CD8-positive, alpha-beta memory T cell (primary cell): ENCODE measurements at places on chromosomes 2 and 18. TPM values are rescaled to one million over a fixed set of nuclear protein-coding genes. Genes with fewer than 3 reads are reported as not detected.

DNA sequence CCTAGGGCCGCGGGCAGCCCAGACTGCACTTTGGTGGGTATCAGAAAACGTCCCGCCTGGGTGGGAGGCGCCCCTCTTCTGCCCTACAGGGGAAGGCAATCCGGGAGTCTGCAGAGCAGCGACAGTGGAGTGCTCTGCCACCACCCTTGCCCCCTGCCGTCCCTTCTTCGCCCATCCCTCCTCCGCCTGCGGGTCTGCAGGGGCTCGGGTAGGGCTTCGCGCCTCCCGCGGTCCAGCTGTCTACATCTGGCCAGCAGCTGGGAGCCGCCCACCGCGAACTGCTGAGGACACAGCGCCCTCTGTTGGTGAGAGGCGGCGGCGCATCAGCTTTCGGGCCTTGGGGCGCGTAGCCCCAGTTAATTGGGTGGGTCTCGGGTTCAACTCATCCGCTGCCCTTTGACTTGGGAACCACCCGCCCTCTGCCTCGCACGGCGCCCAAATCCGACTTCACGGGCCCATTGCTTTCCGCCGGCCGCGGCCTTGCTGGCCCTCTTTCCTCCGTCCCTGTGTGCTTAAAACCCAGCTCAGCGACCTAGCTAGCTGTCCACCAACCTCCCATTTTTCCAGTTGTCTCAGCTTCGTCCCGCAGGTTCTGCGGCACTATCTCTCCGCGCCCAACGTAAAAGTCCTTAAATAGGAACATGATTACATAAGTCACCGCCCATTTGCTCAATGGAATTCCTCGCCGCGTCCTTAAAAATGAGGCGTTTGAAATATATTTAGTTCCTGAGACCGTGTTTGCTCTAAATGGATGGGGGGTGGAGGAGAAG lies 17.6 kb downstream of the WNT10A start:
- peak; percentile 83 for DNase-seq

Gene PSTPIP2
- 24.9 TPM for total RNA-seq

- no peak for DNase-seq
These were observed 190.0 kb downstream of the EN1 start for GRCh38 chr2:118657466-118657865.

DNA sequence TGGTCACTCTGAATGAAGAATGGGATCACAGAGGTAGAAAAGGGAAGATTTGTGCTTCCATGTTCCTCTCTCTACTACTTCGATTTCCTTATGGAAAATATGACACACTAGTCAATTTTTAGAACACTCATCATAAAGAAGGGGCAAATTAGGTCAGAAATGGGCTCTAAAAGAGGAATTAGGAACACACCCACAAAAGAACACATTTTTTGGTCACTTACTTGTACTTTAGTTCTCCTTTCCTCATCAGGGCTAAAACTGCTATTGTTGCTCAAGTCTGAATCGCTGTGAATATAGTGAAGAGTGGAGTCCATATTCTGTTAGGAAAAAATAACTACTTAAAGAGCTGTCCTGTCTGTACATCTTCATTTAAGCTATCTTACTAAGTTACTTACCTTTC lies 52.6 kb downstream of the PPP4R1 start:
- no peak for DNase-seq

DNA sequence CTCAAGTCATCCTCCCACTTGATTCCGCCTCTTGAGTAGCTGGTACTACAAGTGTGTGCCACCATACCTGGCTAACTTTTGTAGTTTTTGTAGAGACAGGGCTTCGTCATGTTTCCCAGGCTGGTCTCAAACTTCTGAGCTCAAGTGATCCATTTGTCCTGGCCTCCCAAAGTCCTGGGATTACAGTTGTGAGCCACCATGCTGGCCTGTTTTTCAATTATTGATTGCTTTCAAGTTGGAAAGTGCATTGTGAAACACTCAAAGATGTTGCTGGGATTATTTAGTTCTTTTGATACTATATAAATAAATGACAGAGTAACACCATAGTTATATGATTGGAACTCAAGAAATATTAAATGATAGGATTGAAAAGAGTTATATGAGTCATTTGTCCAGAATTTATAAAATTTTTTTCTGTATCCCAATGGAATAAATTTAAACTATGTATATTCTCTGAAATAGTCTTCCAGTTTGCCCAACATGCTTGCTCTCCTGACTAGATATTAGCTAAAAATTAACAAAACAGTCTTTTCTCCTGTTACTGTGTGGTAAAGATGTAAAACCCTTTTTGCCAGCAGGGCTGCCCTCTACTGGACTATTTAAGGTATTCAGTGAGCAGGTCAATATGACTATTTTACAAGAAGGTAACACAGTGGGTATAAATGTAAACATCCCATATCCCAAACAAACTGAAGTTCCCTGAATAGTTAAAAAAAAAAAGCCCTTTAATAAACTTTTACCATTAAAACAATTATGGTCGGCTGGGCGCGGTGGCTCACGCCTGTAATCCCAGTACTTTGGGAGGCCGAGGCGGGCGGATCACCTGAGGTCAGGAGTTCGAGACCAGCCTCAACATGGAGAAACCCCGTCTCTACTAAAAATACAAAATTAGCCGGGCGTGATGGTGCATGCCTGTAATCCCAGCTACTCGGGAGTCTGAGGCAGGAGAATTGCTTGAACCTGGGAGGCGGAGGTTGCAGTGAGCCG lies 42.7 kb downstream of the ACSL3 start:
- DNase-seq = peak; percentile 4

DNA sequence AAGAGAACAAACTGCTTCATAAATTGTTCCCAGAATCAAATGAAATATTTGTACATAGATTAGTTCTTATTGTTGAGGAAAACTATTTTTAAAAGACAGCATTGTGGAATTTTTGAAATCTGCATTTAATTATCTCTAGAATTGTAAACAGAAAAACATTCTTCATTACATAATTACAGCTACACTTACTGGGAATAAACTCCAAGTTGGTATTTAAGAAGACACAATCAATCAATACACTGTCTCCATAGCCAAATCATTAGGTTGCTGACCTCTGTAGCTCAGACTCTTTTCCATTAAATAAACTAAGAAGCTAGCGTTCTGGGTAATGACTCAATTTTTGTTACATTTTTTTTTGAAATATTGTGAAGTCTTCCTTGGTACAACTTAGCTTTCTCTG lies 70.2 kb upstream of the PIEZO2 start:
- no peak for DNase-seq

DNA sequence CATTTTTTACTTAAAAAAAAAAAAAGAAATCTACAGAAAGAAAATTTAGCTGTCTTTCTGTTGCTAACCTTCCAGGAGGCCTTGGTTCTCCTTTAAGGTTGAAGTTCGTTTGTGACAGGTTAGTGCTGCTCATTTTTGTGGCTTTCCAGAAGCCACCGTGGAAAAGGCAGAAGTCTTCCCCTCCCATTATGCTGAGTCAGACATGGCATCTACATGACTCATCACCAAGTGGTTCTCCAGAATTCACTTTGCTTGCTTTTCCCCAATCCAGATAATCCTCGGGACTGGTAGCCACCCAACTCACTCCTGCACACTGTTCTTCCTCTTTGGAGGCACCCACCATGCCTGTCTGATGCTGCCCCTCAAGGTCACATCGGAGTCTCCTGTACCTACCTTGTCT lies 228.7 kb downstream of the PIK3C3 start:
- no peak for DNase-seq
